ENCODE measurements at places on chromosomes 4 and X.

DNA sequence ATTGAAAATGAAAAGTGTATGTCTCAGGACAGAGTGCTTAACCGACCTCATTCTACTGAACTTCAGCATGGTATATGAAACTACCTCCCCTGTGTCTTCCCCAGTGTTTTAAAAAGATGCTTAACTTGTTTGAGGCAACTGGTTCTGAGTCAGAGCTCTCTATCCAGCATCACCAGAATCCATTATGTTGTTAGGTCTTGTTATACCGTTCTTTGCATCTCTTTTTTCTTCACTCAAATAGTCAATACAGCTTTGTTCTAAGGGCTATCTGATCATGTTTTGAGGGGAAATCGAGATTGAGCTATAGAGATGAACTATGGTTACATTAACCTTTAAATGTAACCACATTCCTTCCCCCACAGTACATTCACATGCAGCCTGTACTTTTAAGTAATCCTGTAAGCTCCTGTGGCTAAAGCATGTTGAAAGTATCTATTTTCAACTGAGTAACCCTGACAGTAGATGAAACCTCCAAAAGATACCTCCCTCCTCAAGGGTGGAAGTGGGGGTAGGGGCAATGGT lies 514.4 kb downstream of the RPA4 start:
- DNase-seq, result no peak

GRCh38 chr4:186979961-186980745 lies 256.5 kb upstream of the FAT1 start:
- no peak for DNase-seq

DNA sequence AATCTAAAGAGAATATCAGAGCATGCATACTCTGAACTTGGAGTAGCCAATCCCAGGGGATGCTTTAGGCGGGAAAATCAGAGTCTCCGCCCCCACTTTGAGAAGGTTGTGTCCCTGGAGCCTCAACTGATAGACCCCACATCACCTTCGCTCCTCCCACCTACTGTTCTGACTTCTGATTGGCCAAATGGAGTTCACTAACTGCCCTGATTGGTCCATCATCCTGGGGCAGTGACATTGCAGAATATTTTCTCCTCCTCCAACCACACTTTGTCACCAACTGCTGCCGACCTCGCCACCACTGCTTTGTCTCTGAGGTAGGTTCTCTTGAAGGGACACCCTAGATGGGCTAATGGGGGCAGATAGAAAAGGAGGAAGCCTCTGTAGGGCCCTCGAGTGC lies 22.7 kb upstream of the SPACA5B start:
- DNase-seq, result peak; percentile 5

- no peak for DNase-seq
These were observed 37.9 kb upstream of the GYPA start for GRCh38 chr4:144178414-144178813.

GRCh38 chrX:122739770-122740169 lies 444.3 kb upstream of the GRIA3 start:
- DNase-seq, result peak; percentile 1

DNA sequence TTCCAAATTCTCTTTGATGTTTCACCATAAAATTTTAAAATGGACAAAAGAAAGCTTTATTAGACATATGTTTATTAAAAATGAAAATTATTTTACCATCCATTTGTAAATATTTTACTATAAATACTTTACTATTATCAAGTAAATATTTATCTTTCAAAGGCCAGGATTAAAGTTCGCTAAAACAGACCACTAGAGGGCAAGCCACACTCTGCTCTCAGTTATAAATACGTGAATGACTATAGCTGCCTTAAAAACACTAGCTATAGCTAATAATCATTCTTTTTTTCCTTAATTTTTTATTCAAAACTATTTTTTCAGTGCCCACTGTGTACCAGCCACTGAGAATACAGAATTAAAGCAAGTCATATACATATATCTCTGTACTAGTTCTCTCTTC lies 38.6 kb downstream of the UNC5C start:
- DNase-seq, result peak; percentile 67

DNA sequence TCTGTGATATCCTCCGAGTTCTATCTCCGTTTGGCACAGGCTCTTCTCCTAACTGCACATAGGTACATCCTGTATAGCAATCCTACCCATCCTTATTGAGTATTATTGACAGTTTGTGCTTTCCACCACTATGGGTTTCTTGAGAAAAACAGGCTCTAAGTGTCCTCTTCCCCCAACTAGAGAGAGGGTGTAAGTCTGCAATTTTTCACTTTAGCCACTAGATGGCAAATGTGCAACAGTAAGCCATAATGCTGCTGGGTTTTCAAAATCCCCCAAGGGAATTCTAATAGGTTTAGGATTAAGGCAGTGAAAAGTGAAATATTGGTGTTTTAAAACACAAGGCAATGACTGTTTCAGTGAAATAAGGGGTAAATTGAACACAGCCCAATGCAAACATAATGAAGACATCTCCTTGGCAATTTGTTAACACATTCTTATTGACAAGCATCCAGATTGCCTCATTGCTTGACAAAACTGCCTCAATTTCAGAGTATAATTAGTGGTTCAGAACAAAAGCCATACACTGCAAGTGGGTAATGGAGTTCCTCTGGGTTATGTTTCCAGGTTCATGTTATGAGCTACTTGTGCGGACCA lies 239.0 kb upstream of the HTR2C start:
- peak; percentile 52 for DNase-seq

DNA sequence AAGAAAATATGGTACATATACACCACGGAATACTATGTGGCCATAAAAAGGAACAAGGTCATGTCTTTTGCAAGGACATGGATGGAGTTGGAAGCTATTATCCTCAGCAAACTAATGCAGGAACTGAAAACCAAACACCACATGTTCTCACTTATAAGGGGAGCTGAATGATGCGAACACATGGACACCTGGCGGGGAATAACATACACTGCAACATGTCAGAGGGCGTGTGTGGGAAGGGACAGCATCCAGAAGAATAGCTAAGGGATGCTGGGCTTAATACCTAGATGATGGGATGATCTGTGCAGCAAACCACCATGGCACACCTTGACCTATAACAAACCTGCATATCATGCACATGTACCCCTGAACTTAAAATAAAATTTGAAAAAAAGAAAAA lies 19.5 kb upstream of the CNKSR2 start:
- DNase-seq, result no peak

GRCh38 chrX:94676285-94676684 lies 1002.3 kb downstream of the FAM133A start:
- no peak for DNase-seq
